MG63 (cell line): ENCODE measurements at places on chromosomes 4 and X.

- peak; percentile 8 for DNase-seq
Measured at GRCh38 chrX:8726031-8726652, 5.8 kb downstream of the ANOS1 start.

DNA sequence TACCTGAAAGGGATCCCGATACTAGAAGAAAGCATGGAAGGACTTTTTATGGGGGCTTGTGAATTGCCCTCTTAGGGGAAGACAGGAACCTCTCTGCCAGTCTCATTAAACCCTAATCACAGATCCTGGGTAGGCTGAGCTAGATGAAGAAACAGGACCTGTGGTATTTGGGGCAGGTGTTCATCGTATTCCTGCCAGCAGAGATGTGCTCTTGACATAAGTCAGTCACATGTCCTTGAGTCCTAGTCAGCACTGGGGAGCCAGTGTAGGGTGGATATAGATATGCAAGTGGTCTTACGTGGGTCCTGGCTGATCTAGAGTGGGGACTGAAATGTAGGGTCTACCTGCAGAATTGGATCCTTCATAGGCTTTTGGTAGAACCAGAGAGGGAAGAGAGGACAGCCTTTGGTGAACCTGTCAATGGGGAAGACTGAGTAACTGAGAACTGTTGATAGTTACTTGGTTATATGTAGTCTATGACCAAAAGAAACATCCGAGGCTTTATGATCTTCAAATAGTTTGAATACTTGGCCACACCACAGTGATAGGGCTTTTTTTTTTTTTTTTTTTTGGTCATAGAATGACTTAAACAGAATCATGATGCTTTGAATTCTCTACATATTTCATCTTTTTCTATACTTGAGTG is 63.5 kb upstream of the WDR1 start:
- no peak for DNase-seq

GRCh38 chr4:182227611-182228010 is 15.6 kb upstream of the TENM3 start:
- DNase-seq = no peak

DNA sequence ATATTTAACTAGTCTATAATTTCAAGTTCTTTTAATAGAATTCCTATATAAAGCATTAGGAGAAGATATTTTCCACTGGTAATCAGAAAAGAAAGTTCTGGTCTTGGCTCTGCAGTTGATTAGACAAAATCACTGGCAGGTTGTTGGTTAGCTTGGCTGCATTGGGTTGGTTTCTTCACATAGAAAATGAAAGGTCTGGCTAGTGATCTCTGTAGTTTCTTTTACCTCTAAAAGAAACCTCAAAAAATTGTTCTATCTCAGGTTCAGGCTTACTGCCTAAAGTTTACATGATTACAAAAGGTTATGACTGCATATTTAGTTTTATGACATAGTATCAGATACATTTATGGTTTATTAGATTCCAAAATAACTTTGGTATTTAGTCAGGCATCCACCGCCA is 95.8 kb upstream of the NAP1L5 start:
- no peak for DNase-seq

DNA sequence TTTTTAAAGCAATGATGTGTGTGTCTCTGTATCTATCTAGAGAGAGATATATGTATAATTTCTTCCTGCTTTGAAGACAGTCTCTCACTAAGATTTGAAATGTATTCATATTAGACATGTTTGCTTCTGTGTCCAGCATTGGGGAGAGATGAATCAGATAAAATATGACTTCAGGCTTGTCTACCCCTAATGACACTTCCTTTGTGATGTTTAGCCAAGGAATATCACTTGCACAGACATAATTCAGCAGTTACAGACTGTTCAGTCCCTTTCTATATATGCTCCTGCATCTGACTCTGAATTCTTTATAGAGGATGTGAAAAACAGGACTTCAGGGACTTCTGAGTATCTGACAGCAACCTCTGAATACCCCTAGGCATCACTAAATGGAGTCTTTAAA is 158.4 kb downstream of the DCLK2 start:
- no peak for DNase-seq

DNA sequence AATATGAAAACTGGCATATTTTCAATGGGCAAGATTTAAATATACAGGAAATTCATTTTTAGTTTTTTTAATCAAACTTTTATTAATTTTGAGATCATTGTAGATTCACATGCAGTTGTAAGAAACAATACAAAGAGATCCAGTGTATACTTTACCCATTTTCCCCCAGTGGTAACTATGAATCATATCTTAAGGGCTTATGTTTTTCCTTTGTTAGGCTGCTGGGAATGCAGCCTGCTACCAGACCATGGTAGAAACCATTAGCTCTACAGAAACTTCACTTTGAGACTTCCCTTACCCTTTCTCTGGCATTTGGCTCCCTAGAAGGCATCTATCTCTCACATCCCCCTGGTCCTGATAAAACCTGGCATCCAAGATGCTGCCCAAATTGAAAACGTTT is 147.6 kb upstream of the EOLA2 start:
- DNase-seq = no peak

GRCh38 chrX:40132751-40133150 is 35.0 kb upstream of the BCOR start:
- peak; percentile 84 for DNase-seq

DNA sequence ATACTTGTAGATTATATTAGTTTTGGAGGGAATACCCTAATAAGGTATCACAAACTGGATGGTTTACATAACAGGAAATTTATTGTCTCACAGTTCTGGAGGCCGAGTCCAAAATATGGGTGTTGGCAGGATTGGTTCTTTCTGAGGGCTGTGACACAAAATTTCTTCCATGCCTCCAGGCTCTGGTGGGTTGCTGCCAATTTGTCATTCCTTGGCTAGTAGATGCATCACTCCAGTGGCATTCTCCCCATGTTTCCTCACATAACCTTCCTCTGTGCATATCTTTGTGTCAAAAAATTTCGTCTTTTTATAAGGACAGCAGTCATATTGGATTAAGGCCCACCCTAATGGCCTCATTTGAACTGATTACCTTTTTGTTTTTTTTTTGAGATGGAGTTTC is 49.3 kb downstream of the APELA start:
- DNase-seq = peak; percentile 81

DNA sequence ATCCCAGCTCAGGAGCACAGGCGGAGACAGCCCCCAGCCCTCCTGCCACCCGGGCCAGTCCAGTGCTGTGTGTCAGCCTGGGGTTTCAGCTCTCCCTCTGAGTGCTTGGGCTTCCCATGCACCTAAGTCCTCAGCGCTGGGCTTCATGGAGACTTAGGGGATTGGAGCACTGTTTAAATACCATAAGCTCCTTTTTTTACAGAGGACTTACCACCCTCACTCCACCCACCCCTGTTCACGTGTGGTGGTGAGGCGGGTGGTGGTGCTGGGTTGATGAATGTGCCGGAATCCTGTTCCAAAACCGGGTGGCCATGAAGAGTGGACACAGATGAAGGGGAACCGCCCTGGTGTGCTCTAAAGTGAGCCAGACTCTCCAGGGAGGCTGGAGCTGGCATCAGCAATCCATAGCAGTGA is 66.9 kb downstream of the PSAPL1 start:
- peak; percentile 58 for DNase-seq

DNA sequence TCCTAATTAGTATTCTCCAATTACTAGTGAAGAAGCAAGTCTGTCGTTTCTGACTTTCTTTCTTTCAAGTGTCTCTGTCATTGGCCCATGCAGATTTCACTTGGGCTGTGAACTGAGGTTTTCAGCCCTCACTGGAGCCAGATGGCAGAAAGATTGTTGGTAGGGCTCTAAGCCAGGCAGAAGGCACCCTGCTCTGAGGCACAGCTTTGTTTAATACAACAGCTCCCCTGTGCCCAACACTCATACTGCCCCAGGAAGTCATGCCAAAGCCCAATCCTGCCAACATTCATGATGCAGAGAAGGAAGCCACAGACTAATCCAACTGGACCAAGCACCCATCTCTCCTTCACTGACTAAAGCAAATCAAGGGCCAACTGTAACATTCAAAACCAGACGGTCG is 117.1 kb upstream of the FRG1 start:
- peak; percentile 86 for DNase-seq

- DNase-seq = no peak
Measured at GRCh38 chr4:2043396-2044118, 15.6 kb upstream of the NAT8L start.

DNA sequence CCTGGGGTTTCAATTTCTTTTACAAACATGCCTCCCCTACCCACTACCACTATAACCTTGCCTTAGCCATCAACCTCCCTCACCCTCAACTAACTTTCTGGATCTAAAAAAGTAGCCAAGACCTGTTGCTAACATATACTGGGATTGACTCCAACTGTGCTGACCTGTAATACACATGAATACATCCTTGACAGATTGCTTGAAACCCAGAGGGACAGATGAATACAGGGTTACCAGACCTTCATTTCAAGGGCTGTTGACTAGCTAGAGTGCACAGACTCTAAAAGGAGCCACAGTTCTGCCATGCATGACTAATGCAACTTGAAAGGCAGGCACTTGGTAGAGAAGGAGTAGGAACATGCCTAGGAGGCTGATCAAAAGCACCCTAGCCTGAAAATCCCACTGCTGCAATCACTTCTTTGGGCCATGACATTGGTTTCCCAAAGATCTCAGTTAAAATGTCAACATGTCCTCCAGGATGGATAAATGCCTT is 121.0 kb downstream of the PCDH19 start:
- DNase-seq = no peak

GRCh38 chr4:16122784-16123183 is 39.0 kb upstream of the PROM1 start:
- no peak for DNase-seq

- DNase-seq = no peak
Measured at GRCh38 chr4:85784348-85784747, 309.4 kb downstream of the ARHGAP24 start.

DNA sequence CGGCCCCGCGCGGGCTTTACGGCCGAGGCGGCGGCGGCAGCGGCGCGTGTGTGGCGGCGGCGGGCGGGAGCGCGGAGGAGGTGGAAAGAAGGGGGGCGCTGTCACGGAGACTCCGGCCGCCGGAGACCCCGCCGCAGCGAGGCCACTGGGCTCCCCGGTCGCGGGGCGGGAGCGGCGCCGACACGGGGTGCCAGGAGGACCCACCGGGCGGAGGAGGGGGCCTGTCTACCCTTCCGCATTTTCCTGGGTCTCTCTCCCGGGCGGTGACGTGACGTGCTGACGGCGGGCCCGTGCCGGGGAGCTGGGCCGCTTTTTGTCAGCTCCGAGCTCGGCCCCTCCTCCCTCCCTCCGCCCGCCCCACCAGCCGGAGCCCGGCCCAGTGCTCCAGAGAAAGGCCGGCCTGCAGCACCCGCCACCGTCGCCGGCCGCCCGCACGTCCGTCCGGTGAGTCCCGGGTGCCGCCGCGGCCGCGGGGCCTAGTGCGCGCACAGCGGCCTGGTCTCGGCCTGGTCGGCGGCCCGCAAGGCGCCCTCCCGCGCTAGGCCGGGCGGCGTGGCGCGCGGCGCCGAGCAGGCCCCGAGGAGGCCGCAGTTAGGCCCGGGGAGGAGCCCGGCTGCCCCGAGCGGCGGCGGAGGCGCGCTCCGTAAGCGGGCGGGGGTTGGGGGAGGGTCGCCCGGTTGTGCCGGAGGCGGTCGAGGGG is at the start of gene ZFX:
TSS of gene ZFX (plus strand) at position 379 of the 700 bp plus-strand sequence. CDS start 23,014 bp downstream, outside the sequence.
- peak; percentile 83 for DNase-seq

DNA sequence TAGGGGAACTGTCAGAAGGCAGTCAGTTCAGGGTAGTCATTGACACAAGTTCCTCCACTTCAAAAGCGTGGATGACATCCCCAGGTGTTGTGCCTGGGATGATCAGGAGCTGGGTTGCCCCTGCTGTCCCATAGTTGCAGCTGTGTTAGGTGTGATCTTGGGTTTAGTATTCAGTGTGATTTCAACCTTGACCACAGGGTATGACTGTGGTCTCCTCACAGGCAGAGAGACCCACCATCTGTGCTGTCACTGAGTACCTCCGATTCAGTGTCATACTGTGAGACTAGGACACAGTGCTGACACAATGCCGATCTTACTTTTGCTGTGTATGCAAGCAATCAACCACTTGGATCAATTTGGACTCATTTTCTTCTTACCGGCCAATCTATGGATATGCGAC is 25.2 kb downstream of the FOXR2 start:
- DNase-seq = no peak

- DNase-seq = no peak
Measured at GRCh38 chr4:7198440-7199128, 6.2 kb downstream of the SORCS2 start.

- no peak for DNase-seq
Measured at GRCh38 chr4:181443021-181443420, 800.2 kb upstream of the TENM3 start.

DNA sequence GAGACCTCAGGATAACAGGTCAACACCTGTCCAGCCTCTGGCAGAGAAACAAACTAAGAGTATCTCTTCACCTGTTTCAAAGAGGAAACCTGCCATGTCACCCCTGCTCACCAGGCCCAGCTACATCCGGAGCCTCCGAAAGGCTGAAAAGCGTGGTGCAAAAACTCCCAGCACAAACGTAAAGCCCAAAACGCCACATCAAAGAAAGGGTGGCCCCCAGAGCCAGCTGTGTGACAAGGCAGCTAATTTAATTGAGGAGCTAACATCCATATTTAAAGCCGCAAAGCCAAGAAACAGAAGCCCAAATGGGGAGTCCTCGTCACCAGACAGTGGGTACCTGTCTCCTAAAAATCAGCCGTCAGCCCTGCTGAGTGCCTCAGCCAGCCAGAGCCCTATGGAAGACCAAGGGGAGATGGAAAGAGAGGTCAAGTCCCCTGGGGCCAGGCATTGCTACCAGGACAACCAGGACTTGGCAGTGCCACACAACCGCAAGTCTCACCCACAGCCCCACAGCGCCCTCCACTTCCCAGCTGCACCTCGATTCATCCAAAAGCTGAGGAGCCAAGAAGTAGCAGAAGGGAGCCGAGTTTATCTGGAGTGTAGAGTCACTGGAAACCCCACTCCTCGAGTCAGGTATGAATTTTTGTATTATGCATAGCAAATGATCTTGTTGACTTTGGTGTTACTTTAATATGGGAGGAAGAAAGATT is 15.1 kb downstream of the PALLD start:
- DNase-seq = no peak

DNA sequence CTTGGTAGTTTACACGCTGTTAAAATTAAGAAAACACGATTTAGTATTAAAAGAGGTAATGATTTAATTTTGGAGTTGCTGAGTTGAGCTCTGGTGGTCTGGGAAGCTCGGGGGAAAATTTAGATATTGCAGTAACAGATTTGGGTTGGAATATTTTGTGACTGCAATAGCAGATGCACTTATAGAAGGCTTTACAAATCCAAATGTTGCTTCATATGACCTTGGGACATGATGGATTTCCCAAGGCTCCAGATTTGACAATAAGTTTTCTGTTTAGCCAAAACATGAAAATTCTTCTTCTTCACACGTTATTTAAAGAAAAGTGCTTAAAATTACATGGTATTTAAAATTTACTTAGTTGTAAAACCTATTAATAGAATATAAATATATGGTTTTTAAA is 302.0 kb downstream of the SPRY1 start:
- no peak for DNase-seq

- peak; percentile 31 for DNase-seq
Measured at GRCh38 chrX:140524556-140524955, 19.7 kb upstream of the SOX3 start.
